ENCODE measurements at places on chromosomes 12 and 14.

GRCh38 chr12:112439769-112440168, 21.0 kb downstream of the PTPN11 start:
- DNase-seq: no peak

DNA sequence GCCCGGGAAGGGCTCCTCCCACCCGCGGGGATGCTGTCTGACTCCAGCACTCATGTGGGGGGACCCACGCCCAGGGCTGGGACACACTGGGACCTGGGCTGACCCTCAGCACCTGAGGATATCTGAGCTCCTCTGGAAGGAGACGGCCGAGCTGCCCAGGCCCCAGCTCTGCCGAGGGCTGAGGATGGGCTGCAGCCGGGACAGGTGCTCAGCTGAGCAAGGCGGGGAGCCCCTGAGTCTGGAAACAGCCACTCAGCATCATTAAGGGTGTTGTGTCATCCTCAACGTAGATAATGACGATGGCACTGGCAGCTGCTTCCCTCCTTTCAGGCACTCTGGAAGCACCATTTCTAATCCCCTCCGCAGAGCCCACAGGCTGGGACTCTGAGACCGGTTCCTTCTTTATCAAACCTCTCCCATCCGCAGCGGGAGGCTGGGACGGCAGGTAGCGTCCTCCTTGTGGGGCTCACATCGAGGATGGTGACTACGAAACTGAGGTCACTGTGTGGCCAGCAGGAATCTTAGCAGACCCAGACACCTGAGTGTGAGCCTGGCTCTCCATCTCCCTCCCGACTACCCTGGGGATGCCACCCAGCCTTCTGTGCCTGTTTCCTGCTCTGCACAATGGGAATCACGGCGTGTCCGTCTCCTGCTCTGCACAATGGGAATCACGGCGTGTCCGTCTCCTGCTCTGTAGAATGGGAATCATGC, 26.7 kb upstream of the SFSWAP start:
- DNase-seq: no peak

- no peak for DNase-seq
Measured at GRCh38 chr12:102562836-102563425, 82.6 kb upstream of the IGF1 start.

- no peak for DNase-seq
Measured at GRCh38 chr12:48880647-48881046, 15.0 kb upstream of the RND1 start.

DNA sequence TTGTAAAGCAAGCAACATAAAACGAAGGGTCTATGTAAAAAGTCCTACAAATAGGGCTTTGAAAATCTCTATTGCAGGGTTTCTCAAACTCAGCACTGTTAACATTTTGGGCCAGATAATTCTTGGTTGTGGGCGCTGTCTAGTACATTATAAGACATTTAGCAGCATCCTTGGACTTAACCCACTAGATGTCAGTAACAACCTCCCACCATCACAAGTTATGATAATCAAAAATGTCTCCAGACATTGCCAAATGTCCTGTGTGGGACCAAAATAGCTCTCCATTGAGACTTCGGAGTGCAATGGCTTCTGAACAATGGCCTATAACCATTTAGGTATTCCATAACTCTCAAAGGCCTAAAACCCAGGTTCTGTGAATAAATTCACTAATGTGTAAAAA, 22.9 kb upstream of the DHRS7 start:
- no peak for DNase-seq

Data from fibroblast of villous mesenchyme (primary cell).